Endothelial cell of umbilical vein (primary cell): ENCODE measurements at places on chromosomes 3 and 15. TPM values are rescaled to one million over a fixed set of nuclear protein-coding genes. Genes with fewer than 3 reads are reported as not detected.
A peak's percentile ranks its signal among the peaks of the same experiment; 100 is the strongest.

The SLC22A14 gene
- not detected in 2 replicates for total RNA-seq

The MFGE8 gene
- 108 and 111 TPM in 2 replicates for total RNA-seq

The TMEM42 gene
- 10.6 and 13.6 TPM in 2 replicates for total RNA-seq

The GCNT3 gene
- total RNA-seq, result not detected in 2 replicates

The CAMP gene
- not detected in 2 replicates for total RNA-seq

The CKMT1A gene
- total RNA-seq, result not detected in 2 replicates

The LDHAL6B gene
- not detected in 2 replicates for total RNA-seq

The TUSC7 gene
- not detected in 2 replicates for total RNA-seq

DNA sequence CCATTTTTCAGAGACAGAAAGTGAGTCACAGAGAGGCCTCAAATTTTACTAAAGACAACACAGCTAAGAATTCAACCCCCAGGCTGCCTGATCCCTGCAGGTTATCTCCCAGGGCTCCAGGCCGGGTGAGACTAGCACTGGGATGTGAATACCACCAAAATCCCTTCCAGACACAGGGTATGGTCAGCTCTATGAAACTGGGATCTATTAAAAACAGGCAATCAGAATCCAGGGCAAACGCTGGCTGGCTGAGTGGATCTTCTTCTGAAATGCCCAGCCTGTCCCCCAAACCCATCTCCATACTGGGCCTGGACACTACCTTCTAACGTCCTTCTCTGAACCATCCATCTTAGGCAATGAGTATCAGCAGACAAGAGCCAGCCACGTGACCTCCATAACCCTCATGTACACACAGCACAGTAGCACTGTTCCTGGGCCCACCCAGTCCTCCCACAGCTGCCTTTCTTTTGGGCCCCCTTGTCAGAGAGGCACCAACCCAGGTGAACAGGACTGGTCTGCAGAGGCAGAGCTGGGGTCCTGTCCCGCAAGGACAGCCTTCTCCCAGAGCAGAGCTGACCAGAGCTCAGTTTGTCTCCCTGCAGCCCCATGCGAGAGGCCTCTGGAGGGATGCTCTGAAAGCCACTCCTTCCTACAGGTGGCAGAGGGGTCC, 1.9 kb downstream of the RAB6B start:
- peaks cover 11% of the 10 kb centered on the region for H3K27me3 ChIP-seq
- peaks cover 6% of the 10 kb centered on the region for H3K4me1 ChIP-seq
- no peak overlapping the region for H3K4me3 ChIP-seq
- H3K27ac ChIP-seq, result no peak overlapping the region

- no peaks in the 10 kb centered on the region for H3K4me1 ChIP-seq
- no peaks in the 10 kb centered on the region for H3K36me3 ChIP-seq
- no peak for DNase-seq
- no peaks in the 10 kb centered on the region for H3K27me3 ChIP-seq
- no peak overlapping the region for H3K27ac ChIP-seq
These were observed 132.2 kb downstream of the SRGAP3 start for GRCh38 chr3:9117220-9117619.

DNA sequence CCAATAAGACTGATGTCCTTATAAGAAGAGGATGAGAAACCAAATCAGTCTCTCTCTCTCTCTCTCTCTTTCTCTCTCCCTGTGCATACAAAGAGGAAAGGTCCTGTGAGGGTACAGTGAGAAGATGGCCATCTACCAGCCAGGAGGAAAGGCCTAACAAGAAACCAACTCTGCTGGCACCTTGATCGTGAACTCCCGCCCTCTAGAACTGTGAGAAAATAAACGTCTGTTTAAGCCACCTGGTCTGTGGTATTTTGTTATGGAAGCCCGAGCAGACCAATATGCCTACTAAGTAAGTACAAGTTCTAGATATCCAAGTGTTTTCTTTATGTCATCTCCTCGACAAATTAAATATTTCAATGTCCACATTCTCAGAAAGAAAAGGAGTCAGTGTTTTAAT, 44.9 kb upstream of the TMC3 start:
- H3K36me3 ChIP-seq, result no peaks in the 10 kb centered on the region
- H3K27ac ChIP-seq, result no peak overlapping the region
- no peak overlapping the region for H3K4me3 ChIP-seq

GRCh38 chr15:87300146-87300545, 956.4 kb downstream of the NTRK3 start:
- no peak overlapping the region for H3K4me3 ChIP-seq
- H3K4me1 ChIP-seq, result no peaks in the 10 kb centered on the region
- no peak overlapping the region for H3K27ac ChIP-seq
- no peaks in the 10 kb centered on the region for H3K27me3 ChIP-seq
- no peak for DNase-seq
- H3K36me3 ChIP-seq, result no peaks in the 10 kb centered on the region

GRCh38 chr3:4722103-4722502, 229.0 kb downstream of the ITPR1 start:
- H3K4me1 ChIP-seq, result no peaks in the 10 kb centered on the region
- H3K27ac ChIP-seq, result peak overlapping the region; percentile 1
- H3K36me3 ChIP-seq, result no peaks in the 10 kb centered on the region
- H3K4me3 ChIP-seq, result no peak overlapping the region

DNA sequence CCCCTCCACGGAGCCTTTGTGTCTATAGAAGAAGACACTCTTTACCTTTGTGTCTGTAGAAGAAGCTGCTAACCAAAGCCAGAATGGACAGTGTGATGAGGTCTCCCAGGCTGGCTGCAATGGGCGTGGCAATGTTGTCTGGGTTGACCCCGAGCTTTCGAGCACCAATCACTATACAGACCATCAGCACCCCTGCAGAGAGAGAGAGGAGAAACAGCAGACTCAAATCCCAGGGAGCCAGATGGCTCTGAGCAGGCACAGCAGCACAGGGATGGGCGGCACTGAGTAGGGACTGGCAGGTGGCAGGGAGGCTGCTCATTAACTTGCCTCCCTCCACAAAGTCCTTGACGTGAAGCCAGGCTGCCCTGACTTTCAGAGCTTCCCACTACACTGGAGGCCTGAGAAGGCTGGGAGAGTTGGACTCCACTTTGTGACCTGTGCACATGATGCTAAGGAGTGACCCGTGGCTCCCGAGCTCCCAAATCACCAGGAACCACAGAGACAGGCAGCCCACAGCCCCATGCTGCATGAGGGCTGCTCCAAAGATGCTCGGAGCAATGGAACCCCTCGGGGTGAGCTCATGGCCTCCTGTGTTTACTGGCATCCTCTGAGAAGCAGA, 53.9 kb downstream of the ROPN1B start:
- no peak overlapping the region for H3K27ac ChIP-seq
- no peak for DNase-seq
- no peaks in the 10 kb centered on the region for H3K27me3 ChIP-seq
- no peaks in the 10 kb centered on the region for H3K36me3 ChIP-seq

- H3K36me3 ChIP-seq, result no peaks in the 10 kb centered on the region
- DNase-seq, result no peak
- H3K27me3 ChIP-seq, result no peaks in the 10 kb centered on the region
- H3K27ac ChIP-seq, result no peak overlapping the region
- H3K4me1 ChIP-seq, result no peaks in the 10 kb centered on the region
These were observed 114.1 kb downstream of the DTWD1 start for GRCh38 chr15:49734831-49735508.

DNA sequence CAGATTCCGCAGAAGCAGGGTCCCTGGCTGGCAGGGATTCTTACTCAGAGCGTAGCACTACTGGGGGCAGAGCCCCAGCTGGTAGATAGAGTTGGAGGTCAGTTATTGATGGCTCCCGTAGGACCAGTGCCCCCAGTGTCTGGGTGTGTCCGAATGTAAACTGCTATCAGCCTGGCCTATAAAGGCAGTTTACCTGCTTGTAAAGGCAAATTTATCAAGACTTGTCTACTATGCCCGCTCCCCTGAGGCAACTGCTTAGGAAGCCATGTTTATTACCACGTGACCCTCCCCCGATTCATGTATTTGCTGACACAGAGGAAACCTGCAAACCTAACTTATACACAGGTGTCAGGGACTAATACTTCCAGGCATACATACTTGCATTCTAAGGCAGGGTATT, 607 bp upstream of the PPP1R14D start:
- peaks cover 14% of the 10 kb centered on the region for H3K27me3 ChIP-seq
- DNase-seq, result no peak

- H3K4me3 ChIP-seq, result no peak overlapping the region
- no peaks in the 10 kb centered on the region for H3K36me3 ChIP-seq
- no peak overlapping the region for H3K27ac ChIP-seq
- H3K4me1 ChIP-seq, result no peaks in the 10 kb centered on the region
- no peaks in the 10 kb centered on the region for H3K27me3 ChIP-seq
These were observed 556.6 kb upstream of the RGMA start for GRCh38 chr15:93645594-93645993.

DNA sequence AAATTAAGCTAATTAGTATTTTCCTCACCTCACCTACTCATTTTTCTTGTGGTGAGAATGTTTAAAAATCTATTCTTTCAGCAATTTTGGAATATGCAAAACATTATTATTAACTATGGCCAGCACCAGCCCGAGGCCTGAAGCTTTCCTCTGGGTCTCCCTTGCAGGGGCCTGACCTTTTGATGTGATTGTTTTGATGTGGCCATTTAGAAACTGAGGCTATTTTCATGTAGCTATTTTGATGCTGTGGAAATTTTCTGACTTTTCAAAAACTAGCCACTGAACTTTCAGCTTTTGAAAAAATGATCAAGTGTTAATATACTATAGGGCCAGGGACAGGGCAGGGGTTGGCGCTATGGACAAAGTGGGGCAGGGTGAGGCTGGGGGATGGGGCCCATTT, 8.2 kb upstream of the CCR9 start:
- DNase-seq, result no peak
- H3K27ac ChIP-seq, result no peak overlapping the region
- peaks cover 7% of the 10 kb centered on the region for H3K27me3 ChIP-seq
- no peaks in the 10 kb centered on the region for H3K36me3 ChIP-seq
- no peak overlapping the region for H3K4me3 ChIP-seq
- no peaks in the 10 kb centered on the region for H3K4me1 ChIP-seq

DNA sequence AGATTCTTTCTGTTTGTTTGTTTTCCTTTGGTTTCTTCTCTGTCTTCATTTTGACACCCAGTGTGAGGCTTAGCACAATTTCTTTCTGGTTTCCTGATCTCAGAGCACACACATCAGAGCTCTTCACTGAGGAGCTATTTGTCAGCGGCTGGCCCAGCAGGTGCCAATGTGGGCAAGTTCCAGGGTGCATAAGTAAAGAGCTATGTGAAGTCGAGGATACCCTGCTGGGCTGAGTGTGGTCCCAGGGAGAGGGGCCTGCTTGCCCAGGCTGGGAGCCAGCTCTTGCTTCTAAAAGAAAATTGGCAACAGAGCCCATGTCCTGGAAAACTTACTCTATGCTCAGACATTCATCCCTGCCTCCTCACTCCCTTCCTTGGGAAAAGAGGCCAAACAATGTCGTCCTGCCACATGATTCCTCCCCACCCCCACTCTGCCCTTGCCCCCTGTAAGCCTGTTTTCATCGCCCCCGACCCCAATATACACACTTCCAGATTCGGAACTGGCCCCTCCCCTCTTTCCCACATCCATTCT, 101.2 kb downstream of the ST8SIA2 start:
- no peak overlapping the region for H3K27ac ChIP-seq
- no peak for DNase-seq
- no peaks in the 10 kb centered on the region for H3K27me3 ChIP-seq

DNA sequence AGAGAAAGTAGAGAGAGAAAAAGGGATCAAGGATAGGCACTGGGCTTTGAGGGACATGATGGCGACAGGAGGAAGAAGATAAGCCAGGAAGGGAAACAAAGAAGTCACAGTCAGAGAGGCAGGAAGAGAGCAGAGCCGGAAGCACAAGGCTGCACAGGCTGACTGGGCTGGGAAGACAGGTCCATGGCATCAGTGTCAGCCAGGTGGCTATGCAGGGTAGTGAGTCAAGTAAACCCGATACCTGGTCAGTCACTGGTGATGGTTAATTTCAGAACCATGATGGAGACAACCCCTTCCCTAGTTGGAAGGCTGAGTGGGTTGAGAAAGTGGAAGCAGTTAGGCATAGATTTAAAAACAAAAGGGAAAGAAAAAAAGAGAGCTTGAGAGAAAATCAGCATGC, 203.8 kb downstream of the EPHB1 start:
- H3K4me3 ChIP-seq, result no peak overlapping the region
- no peak for DNase-seq
- no peaks in the 10 kb centered on the region for H3K36me3 ChIP-seq
- no peaks in the 10 kb centered on the region for H3K27me3 ChIP-seq

DNA sequence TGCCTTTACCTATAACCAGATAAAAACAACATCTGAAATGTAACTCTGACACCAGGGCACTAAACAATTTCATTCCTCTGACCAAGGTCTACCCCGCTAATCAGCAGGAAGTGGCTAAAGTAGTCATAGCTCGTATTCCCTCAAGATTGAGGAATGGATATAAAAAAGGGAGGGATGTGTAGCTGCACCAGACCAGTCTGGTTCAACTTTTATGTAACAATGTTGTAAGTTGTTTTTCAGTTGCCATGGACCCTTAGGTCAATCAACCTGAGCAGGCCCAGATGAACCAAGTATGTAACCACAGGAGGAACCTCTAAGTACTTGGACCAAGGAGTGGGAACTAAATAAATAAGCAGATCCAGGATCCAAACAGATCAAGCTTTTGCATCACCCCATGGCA, 28.4 kb upstream of the IFT57 start:
- H3K36me3 ChIP-seq, result no peaks in the 10 kb centered on the region
- no peak for DNase-seq
- no peaks in the 10 kb centered on the region for H3K4me1 ChIP-seq
- no peaks in the 10 kb centered on the region for H3K27me3 ChIP-seq

DNA sequence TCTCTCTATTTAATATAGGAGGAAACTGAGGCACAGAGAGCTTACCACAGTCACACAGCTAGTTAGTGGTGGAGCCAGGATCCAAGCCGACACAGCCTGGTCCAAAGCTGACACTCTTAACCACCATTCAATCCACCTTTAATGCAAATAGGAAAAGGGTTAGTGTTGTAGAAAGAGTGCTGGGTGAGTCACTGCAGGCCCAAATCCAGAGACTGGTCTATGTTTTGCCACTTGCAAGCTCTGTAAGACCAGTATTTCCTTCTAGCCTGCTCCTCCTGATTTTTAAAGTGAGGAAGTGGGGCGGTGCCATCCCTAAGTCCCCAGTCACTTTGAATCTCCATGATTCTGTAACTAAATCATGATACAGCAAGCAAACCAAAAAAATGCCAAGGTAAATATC, 111.0 kb downstream of the MECOM start:
- H3K4me3 ChIP-seq, result no peak overlapping the region
- H3K27me3 ChIP-seq, result no peaks in the 10 kb centered on the region
- DNase-seq, result no peak
- no peak overlapping the region for H3K27ac ChIP-seq
- H3K4me1 ChIP-seq, result peaks cover 14% of the 10 kb centered on the region
- H3K36me3 ChIP-seq, result no peaks in the 10 kb centered on the region

- no peak for DNase-seq
- no peaks in the 10 kb centered on the region for H3K36me3 ChIP-seq
- H3K27ac ChIP-seq, result no peak overlapping the region
- H3K4me3 ChIP-seq, result no peak overlapping the region
- no peaks in the 10 kb centered on the region for H3K27me3 ChIP-seq
These were observed 101.7 kb upstream of the TP63 start for GRCh38 chr3:189529468-189529867.
